MCF 10A (cell line): ENCODE measurements at places on chromosomes 16 and 17. TPM values are rescaled to one million over a fixed set of nuclear protein-coding genes. Genes with fewer than 3 reads are reported as not detected.

ALOXE3 gene
- total RNA-seq: 13.1 and 14.1 TPM in 2 replicates

PRR29 gene
- not detected in 2 replicates for total RNA-seq

HLF gene
- 0.23 and 0.66 TPM in 2 replicates for total RNA-seq

DNA sequence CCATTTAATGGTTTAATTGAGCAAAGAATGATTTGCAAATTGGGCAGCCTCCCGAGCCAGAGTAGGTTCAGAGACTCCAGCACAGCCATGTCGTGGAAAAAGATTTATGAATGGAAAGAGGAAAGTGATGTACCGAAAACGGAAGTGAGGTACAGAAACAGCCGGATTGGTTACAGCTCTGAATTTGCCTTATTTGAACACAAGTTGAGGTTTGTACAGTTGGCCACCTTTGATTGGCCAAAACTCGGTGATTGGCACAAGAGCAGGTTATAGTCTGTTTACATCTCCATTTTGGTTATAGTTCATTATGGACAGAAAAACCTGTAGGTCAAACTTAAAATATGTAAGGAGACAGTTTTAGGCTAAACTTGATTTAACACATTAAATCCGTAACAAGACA, 44.5 kb downstream of the TENT4B start:
- H3K27me3 ChIP-seq: no peaks in the 10 kb centered on the region
- H3K4me1 ChIP-seq: peaks cover 31% of the 10 kb centered on the region
- no peak for DNase-seq

HYDIN gene
- 0.35 TPM in 1 of 2 replicates, not detected in the other for total RNA-seq

TBC1D3I gene
- 0.96 and 1.1 TPM in 2 replicates for total RNA-seq

GAS7 gene
- total RNA-seq: 0.22 TPM in 1 of 2 replicates, not detected in the other

DNA sequence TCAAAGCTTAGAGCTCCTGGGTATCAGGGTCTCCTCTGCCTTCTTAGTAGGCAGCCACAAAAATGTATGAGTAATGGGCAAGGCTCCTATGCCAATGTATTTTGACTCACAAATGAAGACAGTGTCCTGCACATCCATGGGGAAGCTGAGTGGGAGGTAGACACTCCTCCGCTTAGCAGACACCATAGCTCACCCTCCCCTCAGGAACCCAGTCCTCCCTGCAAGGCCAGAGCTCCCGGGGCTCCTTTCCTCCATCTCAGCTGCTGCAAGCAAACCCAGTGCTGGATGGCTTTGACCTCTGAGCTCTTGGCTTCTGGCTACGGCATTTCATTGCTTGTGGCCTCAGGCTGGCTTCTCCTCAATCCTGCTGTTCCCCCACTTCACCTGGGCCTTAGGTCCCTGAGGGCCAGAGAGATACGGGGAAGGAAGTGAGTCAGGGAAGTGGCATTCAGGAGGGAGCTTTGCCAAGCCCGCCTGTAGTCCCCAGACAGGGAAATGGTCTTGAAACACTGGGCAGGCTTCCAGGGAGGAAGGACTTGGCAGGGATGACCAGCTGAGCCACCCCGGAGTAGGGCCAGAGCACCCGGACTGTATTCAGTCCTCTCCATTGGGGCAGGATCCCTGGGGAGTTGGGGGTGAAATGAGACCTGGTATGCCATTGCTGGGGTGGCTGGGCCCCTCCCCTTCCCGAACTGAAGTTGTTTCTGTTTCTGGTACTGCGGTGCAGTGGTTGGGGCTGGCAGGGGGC, 4.5 kb downstream of the ABCC3 start:
- H3K27ac ChIP-seq: peak overlapping the region; percentile 81
- peak; percentile 100 for DNase-seq
- H3K4me1 ChIP-seq: peaks cover 54% of the 10 kb centered on the region
- peak overlapping the region; percentile 71 for H3K4me3 ChIP-seq
- H3K36me3 ChIP-seq: peaks cover 38% of the 10 kb centered on the region
- H3K27me3 ChIP-seq: no peaks in the 10 kb centered on the region

DNA sequence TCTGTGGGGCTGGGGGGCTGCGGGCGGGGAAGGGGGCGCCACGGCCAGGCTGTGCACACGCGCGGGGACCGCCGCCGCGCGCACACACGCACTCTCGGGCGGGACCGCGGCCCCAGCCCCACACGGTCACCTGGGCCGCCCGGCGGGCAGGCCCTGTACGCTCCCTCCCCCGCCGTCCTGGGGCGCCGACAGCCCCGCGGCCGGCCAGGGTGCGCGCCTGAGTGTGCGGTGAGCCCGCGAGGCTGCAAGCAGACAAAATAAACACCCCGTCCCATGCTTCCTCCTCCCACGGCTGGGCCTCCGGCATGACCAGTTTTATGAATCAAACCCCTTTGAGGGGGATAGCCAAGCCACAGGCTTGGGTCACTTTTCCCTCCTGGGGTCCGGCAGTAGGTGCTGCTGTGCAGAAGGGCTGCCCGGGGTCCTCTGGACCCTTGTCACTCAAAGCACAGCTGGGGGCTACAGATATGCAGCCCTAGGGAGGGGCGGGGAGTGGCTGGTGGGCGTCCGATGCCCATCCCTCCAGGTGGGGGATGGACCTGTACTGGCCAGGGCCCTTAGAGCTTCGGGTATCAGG, 441 bp downstream of the VASN start:
- H3K36me3 ChIP-seq: no peaks in the 10 kb centered on the region
- peaks cover 24% of the 10 kb centered on the region for H3K4me1 ChIP-seq
- no peak overlapping the region for H3K27ac ChIP-seq

DPEP3 gene
- not detected in 2 replicates for total RNA-seq
